ENCODE measurements at places on chromosomes 4 and X. TPM values are rescaled to one million over a fixed set of nuclear protein-coding genes. Genes with fewer than 3 reads are reported as not detected.

- H3K27ac ChIP-seq: no peak overlapping the region
- H3K36me3 ChIP-seq: peaks cover 16% of the 10 kb centered on the region
- no peaks in the 10 kb centered on the region for H3K4me1 ChIP-seq
- no peak for DNase-seq
Measured at GRCh38 chr4:62093735-62094134, 893.6 kb downstream of the ADGRL3 start.

Gene S100P
- not detected for total RNA-seq

Gene DGKK
- not detected for total RNA-seq

DNA sequence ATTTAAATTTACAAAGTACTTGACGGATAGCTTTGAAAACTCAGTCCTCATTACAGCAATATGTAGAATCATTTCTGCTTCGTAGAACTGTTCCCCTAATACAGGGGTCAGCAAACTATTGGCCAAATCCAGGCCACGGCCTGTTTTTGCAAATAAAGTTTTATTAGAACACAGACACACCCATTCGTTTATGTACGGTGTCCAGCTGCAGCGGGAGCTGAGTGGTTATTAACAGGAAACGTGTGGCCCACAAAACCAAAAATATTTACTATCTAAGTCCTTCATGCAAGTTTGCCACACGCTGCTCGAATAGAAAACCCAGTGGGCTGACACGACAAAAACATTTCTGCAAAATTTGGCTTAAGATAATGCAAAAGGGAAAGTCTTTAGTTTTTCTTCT is 146.5 kb downstream of the AFAP1 start:
- no peak overlapping the region for H3K27ac ChIP-seq
- H3K27me3 ChIP-seq: peaks cover 17% of the 10 kb centered on the region
- no peak for DNase-seq
- no peak overlapping the region for H3K4me3 ChIP-seq

GRCh38 chr4:54554339-54554990 is 103.3 kb upstream of the KIT start:
- H3K27ac ChIP-seq: no peak overlapping the region
- no peaks in the 10 kb centered on the region for H3K27me3 ChIP-seq
- DNase-seq: no peak
- no peak overlapping the region for H3K4me3 ChIP-seq

DNA sequence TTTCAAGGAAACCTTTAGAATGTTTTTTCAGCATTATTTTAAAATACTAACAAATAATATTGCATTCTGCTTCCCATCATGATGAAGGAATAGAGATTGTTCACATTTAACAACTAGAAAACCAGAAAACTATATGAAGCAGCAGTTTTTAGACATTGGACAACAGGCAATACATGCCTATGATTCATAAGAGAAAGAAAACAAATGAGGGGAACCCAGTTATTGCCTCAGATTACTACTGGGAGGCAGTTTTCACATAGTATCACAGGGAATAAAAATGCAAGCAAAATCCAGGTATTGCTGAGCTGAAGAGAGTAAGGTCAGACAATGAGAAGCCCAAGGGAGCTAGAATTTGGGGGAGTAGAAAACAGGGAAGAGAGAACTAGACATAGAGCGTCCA is 373.6 kb downstream of the MAPK10 start:
- no peaks in the 10 kb centered on the region for H3K27me3 ChIP-seq
- DNase-seq: no peak
- no peaks in the 10 kb centered on the region for H3K36me3 ChIP-seq

Gene ZAR1
- total RNA-seq: 0.49 TPM

Gene PPM1K
- 19.0 TPM for total RNA-seq

Gene ZDHHC15
- total RNA-seq: 9.4 TPM

- H3K27ac ChIP-seq: peak overlapping the region; percentile 56
- peaks cover 6% of the 10 kb centered on the region for H3K27me3 ChIP-seq
- no peak for DNase-seq
- no peak overlapping the region for H3K4me3 ChIP-seq
- H3K36me3 ChIP-seq: peaks cover 5% of the 10 kb centered on the region
- peaks cover 14% of the 10 kb centered on the region for H3K4me1 ChIP-seq
Measured at GRCh38 chrX:72040506-72040905, 91.2 kb downstream of the RTL5 start.

DNA sequence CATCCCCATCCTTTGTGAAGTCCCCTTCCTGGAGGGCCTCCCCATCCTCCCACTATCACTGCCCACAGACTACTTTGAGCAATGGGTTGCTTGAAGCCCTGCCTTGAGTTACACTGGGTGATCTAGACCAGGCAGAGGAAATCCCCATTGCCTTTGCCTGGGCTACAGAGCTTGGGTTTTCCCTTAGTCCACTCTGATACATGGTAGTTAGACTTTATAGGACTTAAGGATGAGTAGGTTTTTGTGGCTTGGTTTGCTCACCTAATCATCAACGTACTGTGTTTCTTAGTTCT is 56.6 kb downstream of the TMEM131L start:
- peaks cover 63% of the 10 kb centered on the region for H3K4me1 ChIP-seq
- peaks cover 10% of the 10 kb centered on the region for H3K27me3 ChIP-seq
- no peak overlapping the region for H3K4me3 ChIP-seq
- no peak for DNase-seq
- peaks cover 5% of the 10 kb centered on the region for H3K36me3 ChIP-seq

DNA sequence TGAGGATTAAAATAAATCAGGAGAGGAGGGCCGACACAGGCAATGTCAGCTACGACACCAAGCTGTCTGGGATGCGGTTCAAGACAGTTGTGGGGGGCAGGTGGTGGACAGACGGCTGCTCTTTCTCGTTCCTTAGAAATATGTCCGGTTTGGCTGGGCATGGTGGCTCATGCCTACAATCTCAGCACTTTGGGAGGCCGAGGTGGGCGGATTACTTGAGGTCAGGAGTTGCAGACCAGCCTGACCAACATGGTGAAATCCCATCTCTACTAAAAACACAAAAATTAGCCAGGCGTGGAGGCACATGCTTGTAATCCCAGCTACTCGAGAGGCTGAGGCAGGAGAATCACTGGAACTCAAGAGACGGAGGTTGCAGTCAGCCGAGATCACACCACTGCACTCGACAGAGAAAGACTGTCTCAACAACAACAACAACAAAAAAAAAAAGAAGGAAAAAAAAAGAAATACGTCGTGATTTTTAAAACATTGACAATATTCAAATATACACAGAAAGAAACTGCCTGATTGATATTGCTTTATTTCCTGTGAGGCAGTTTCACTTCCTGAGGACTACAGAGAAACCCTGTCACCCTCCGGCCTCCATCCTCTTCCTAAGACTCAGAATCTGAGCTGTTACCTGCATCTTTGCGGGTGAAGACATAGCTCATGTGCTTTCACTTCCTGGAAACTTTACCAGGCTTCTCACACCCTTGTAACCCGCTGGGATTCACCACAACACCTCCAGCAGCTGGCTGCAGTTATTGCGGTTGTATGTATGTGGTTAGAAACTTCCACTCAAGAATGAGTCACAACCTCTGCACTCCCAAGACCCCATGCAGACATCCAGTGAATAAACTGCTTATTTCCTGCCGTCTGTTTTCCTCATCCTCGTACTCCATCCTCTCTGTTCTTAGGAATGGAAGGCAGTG is 63.8 kb upstream of the STS start:
- no peaks in the 10 kb centered on the region for H3K27me3 ChIP-seq
- H3K27ac ChIP-seq: peak overlapping the region; percentile 14
- no peaks in the 10 kb centered on the region for H3K36me3 ChIP-seq
- no peak for DNase-seq
- H3K4me3 ChIP-seq: no peak overlapping the region

GRCh38 chr4:111854494-111855087 is 290.7 kb upstream of the FAM241A start:
- no peak overlapping the region for H3K27ac ChIP-seq
- no peak overlapping the region for H3K4me3 ChIP-seq
- H3K4me1 ChIP-seq: peaks cover 2% of the 10 kb centered on the region
- no peaks in the 10 kb centered on the region for H3K27me3 ChIP-seq

- no peaks in the 10 kb centered on the region for H3K36me3 ChIP-seq
- peak overlapping the region; percentile 95 for H3K27ac ChIP-seq
- peaks cover 23% of the 10 kb centered on the region for H3K4me1 ChIP-seq
- peak; percentile 47 for DNase-seq
- peak overlapping the region; percentile 63 for H3K4me3 ChIP-seq
- H3K27me3 ChIP-seq: peaks cover 8% of the 10 kb centered on the region
Measured at GRCh38 chrX:136065044-136065671, 79.9 kb downstream of the SLC9A6 start.

GRCh38 chr4:53962516-53963225 is 101.7 kb downstream of the CHIC2 start:
- H3K36me3 ChIP-seq: no peaks in the 10 kb centered on the region
- H3K27me3 ChIP-seq: no peaks in the 10 kb centered on the region
- H3K4me3 ChIP-seq: no peak overlapping the region
- peaks cover 3% of the 10 kb centered on the region for H3K4me1 ChIP-seq

GRCh38 chrX:152926279-152926678 is 28.4 kb downstream of the ZNF185 start:
- H3K36me3 ChIP-seq: no peaks in the 10 kb centered on the region
- no peak for DNase-seq

DNA sequence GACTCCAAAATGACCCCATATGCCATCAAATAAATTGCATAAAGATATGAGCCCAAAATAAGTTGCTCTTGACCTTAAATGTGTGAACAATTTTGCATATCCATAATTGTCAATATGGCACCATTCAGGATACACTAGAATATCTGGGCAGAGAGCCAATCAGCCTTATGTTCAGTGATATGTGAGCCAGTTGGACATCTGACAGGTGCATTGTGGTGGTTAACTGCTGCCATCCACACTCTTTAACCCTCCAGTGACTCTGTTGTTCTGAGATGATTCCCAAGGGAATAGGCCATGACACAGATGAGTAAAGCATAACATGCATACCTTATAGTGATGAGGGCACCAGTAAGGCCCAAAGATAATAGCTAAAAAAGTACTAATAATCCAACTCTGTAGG is 500.1 kb downstream of the PCDH18 start:
- H3K36me3 ChIP-seq: peaks cover 7% of the 10 kb centered on the region
- peak overlapping the region; percentile 93 for H3K27ac ChIP-seq
- H3K4me3 ChIP-seq: peak overlapping the region; percentile 15
- peaks cover 5% of the 10 kb centered on the region for H3K27me3 ChIP-seq

DNA sequence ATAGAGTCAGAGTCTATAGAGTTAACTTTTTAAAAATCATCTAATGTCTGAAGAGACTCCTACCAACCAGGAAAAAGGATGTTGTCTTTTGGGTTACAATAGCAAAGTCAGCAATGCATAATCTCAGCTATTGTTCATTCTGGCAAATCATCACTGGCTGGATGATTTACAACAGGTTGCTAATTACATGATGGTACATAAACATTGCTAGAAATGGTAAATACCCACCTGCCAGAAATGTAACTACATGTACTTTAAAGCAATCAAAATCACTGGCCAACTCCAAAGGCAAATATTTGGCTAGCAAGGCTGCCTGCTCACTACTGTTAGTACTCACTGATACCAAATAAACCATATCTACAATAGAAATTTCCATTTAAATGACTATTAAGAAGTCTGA is 91.1 kb downstream of the PPP3CA start:
- no peaks in the 10 kb centered on the region for H3K36me3 ChIP-seq
- no peak overlapping the region for H3K27ac ChIP-seq
- H3K4me3 ChIP-seq: no peak overlapping the region
- peaks cover 18% of the 10 kb centered on the region for H3K4me1 ChIP-seq

Gene IBSP
- not detected for total RNA-seq

GRCh38 chr4:80434238-80434637 is 98.7 kb downstream of the CFAP299 start:
- no peak for DNase-seq
- H3K27me3 ChIP-seq: no peaks in the 10 kb centered on the region
- H3K4me3 ChIP-seq: no peak overlapping the region
- no peak overlapping the region for H3K27ac ChIP-seq

DNA sequence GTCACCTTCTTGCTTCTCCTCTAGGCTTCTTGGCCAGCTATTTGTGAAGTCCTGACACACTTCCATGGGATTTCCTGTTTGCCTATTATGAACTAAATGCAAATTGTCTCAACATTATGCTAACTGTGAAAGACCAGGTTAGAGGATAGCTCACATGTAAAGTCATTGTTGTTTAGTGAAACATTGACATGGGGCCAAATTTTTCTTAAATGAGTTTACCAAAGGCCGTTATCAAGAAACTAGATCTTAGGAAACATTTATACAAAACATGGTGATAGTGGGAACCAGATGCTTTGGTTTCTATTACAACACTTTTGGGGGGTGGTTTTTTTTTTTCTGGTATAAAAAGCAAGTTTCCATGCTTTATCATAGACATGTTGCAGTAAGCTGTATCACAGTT is 466.8 kb upstream of the FAM241A start:
- no peak overlapping the region for H3K4me3 ChIP-seq
- H3K27ac ChIP-seq: no peak overlapping the region
- H3K36me3 ChIP-seq: no peaks in the 10 kb centered on the region
- no peaks in the 10 kb centered on the region for H3K27me3 ChIP-seq
- DNase-seq: no peak

GRCh38 chr4:180828455-180829018 is 1414.7 kb upstream of the TENM3 start:
- no peak for DNase-seq
- peaks cover 2% of the 10 kb centered on the region for H3K27me3 ChIP-seq
- H3K27ac ChIP-seq: no peak overlapping the region
- H3K4me1 ChIP-seq: peaks cover 9% of the 10 kb centered on the region

Gene PNMA6A
- total RNA-seq: 14.0 TPM

DNA sequence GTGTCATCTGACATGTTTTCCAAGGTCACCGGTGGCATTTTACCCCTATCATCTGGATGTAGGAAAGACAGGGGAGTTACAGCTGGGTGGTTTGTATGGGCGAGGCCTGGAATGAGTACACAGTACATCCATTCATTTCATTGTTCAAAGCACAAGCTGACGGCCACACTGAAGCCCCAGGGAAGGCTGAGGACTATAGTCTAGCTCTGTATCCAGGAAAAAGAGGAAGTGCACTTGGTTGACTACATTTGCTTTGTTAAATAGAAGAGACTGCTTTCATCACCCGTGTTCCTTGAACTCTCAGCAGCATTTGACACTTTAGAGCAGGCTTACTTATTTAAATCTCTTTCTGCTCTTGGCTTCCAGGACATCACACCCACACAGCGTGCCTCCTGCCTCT is 1041.0 kb upstream of the TENM3 start:
- no peak overlapping the region for H3K4me3 ChIP-seq
- H3K36me3 ChIP-seq: no peaks in the 10 kb centered on the region
- H3K27ac ChIP-seq: no peak overlapping the region
- no peak for DNase-seq
- no peaks in the 10 kb centered on the region for H3K4me1 ChIP-seq

Gene NALF2
- 9.8 TPM for total RNA-seq

Gene ZBTB33
- total RNA-seq: 24.3 TPM

DNA sequence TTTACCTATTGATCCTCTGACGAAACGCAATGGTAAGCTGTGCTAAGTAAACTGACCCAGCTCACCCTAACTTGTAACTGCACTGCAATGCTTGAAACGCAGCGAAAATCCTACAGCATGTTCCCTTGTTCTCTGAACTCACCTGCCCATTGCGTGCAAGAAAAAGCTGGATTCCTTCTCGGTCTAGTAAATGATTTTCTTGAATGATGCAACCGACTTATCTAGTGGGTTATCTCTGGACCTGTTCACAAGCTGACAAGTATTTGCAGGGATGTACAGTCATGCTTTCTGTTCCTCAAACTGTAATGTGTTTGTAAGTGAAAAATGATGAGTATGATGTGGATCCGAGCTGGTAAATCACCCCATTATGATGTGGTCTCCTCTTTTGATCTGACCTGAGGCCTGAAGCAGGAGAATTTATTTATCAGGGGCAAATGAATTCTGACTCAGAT is 140.1 kb downstream of the BTC start:
- DNase-seq: no peak
- H3K27ac ChIP-seq: no peak overlapping the region
- no peaks in the 10 kb centered on the region for H3K27me3 ChIP-seq
- H3K36me3 ChIP-seq: no peaks in the 10 kb centered on the region

Measured in glutamatergic neuron (in vitro differentiated cells).